ENCODE measurements at places on chromosomes 11 and 22.

DNA sequence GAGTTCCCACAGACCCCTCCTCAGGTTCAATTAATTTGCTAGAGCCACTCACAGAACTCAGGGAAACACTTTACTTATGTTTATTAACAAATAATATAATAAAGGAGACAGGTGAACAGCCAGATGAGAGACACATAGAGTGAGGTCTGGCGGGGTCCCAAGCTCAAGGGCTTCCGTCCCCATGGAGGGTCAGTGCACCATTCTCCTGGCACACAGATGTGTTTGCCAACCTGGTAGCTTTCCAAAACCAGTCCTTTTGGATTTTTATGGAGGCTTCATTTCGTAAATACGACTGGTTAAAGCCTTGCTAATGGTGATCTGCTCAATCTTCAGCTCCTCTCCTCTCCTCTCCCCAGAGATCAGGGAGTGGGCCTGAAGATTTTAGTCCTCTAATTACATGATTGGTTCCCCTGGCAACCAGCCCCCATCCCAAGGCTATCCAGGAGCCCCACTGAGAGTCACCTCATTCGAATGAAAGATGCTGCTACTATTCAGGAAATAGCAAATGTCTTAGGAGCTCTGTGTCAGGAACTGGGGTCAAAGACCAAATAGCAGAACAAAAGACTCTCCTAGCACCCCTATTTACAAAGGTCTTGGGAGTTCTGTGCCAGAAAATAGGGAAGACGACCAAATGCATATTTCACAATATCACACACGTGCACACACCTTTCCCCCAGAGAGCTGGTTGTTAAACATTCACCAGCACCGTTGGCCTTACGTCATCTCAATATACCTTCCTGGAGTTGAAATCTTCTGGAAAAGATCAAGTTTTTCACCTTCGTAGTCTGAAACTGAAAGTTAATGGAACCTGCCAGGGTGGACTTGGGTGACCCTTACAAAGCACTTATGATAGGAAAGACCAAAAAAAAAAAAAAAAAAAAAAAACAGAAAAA, 23.8 kb upstream of the CAPRIN1 start:
- DNase-seq: no peak

- no peak for DNase-seq
Observed at GRCh38 chr22:28742562-28742962, 723 bp downstream of the HSCB start.

GRCh38 chr22:42375982-42376381, 56.2 kb downstream of the NFAM1 start:
- no peak for DNase-seq

- DNase-seq: no peak
Observed at GRCh38 chr11:112298535-112298934, 37.9 kb upstream of the PLET1 start.

DNA sequence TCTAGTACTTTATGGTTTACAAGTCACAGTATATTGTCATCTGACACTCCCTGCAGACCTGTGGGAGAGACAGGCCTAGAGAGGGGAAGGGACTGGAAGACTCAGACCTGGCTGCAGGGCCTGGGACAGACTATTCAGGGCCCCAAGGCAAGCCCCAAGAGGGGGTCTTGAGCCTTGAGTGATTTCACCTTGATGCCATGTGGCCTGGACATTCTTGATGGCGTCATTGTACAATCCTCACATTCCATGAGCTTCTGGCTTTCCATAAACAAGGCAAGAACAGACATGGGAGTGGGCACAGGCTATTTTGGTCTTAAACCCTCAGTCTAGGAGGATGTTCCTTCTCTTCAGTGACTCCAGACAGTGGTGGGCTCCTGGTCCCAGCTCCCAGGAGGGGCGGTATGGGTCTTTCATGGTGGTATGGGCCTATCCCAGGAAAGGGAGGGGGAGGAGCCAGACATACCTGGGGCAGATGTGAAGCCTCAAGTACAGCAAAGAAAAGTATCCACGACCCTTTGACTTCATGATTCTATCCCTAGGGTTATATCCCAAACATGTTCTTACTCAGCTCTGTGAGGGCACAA, 1.8 kb upstream of the TBC1D10A start:
- no peak for DNase-seq

DNA sequence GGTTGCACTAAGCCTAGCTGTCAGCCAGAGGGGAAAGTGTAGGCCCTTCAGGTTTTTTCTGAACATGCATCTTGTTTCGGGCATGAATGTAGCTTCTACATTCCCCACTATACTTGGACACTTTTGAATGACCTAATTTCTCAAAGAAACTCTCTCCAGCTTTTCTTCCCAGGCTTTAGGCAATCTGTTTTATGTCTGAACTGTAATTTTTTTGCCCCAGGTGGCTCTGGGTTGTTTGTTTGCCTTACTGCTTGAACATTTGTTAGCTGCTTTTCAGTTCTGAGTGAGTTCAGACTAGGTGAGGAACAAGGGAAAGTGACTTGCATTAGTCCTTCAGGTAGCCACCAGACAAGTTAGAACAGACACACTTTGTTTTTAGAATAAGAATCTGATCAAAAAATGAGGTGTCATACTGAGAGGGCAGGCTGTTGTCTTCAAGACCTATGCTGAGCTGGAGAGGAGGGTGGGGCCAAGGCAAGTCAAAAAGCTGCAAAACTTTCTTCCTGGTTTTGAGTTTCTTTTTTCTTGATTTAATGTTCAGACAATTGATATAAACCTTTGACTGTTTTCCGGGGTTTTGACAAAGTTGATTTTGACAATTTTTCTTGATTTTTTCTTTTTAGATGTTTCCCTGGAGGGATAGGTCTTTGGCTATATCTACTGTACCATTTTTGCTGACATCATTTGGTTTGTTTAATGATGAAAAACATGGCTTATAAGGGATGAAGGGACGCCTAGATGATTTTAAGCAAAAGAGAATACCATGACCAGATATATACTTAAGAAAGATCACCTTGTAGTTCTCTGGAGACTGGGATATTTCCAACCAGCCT, 182.8 kb downstream of the WNT11 start:
- DNase-seq: no peak

GRCh38 chr11:132579634-132580327, 952.5 kb downstream of the OPCML start:
- DNase-seq: no peak

DNA sequence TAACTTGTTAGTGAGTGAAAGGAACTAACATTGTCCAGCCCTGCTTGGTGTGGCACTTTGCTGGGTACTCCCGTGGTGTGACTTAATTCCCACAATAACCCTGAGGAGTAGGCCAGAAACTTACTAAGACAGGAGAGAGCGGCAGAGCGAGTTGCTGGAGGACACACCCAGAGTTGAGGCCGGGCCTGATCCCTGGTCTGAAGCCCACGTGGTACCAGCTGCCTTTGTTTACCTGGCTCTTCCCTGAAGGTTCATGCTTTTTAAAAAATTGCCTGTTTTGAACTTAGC, 594 bp downstream of the MPST start:
- DNase-seq: no peak

- DNase-seq: no peak
Observed at GRCh38 chr11:125320347-125321076, 156.0 kb downstream of the PKNOX2 start.

DNA sequence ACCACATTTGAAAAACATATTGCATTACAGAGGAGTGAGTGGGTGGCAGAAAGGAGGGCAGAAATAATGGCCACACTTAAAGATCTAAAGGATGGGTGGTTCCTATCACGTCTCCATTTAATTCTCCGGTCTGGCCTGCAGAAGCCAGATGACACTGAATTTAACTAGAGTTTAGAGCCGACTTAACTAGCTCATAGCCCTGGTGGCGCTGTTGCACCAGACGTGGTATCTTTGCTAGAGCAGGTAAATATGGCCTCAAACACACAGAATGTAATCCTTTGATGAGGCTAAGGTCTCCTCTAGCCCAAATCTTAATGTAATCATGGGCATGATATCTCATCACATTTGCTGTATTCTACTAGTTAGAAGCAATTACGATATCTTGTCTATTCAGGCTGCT, 51.5 kb upstream of the GAL start:
- peak; percentile 33 for DNase-seq

DNA sequence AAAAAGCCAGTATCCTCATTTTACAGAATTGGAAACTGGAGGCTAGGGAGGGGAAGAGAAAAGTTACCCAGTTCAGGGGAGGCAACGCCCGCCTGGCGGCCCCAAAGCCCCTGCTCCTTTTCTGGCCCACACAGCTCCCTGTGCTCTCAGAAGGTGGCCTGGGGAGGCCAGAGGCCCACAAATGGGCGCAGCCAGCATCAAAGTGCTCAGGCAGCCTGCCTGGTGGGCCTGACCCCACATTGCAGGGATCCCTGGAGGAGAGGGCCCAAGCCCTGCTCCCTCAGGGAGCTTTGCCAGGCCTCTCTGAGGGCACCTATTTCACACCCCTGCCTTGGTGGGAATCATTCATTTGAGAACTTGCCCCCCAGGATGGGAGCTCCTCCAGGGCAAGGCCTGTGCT, 42.5 kb downstream of the ARRB1 start:
- DNase-seq: no peak

- DNase-seq: no peak
Observed at GRCh38 chr11:16191212-16191867, 165.0 kb downstream of the SOX6 start.

DNA sequence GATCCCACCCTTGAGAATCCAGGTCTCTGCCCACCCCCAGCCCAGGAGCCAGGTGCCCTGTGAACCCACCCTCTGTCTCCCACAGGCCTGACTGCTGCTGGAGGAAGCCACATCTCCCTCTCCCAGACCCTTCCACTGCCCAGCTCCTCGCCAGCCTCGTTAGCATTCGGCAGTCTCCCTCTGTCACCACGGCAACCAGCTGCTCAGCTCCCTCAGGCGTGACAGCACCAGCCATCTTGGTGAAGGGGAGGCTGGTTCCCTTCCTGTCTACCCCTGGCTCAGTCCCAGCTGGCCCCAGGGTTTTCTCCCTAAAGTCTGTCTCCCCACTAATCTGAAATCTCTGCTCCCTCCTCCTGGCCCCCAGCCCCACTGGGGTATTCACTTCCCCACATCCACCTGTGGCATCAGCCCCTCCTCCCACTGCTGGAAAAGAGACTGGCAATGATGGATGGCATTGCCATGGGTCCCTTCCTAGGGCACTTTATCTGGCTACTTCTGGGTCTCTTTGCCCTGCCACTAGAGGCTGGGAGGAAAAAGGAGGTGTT, 28.1 kb downstream of the NRXN2 start:
- peak; percentile 72 for DNase-seq

DNA sequence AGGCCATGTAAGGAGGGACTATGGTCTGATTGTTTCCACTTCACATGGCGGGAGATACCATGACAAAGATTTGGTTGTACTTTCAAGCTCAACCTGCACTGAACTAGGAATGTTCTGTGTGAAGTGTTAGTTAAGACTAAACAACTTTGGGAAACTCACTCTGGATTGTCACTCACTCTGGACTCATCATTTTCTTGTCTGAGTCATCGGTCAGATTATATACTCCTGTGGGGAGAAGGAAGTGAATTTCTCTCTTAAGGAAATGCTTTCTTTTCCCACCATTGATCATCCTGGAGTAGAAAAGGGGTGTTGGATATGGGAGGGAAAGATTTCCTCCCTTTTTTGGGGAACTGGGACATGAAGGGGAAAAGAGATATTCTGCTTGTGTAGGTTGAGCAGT, 26.9 kb upstream of the CAT start:
- no peak for DNase-seq

GRCh38 chr11:119529063-119529845, 106.3 kb upstream of the THY1 start:
- DNase-seq: no peak

DNA sequence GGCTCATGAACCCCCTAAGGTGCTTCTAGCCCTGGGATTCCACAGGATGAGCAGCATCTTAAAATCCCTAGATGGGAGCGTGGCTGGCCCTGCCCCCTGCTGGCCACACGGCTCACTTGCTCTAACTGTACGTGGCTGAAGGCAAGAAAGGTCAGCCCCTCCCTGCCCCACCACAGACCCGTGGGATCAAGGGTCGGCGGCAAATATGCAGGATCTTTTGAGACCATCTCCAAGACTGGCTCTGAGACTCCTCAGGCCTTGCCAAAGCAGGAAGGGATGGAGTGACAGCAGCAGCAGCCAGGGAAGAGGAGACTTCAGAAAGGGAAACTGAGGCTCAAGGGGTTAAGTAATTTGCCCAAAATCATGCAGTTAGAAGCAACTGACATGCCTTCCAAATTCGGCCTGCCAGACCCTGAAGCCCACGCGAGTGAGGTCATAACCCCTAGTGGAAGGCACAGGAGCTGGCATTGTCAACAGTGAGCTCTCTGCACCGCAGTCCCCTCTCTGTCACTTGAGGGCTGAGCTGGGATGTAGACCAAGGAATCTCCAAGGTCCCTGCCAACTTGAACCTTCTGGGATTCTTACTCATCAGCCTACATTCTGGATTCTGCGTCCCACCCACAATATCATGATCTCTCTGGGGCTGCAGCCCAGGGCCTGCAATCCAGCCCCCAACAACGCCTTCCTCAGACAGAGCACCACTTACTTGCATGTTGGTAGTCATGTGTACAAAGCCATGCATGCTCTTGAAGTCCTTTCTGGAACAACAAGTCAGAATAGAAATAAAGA, 31.4 kb downstream of the CREB3L1 start:
- DNase-seq: no peak

- DNase-seq: no peak
Observed at GRCh38 chr11:117669062-117669461, 128.0 kb downstream of the DSCAML1 start.

GRCh38 chr11:76810151-76810853, 27.1 kb downstream of the TSKU start:
- DNase-seq: no peak
